ENCODE measurements at places on chromosomes 7 and 10.

- DNase-seq, result no peak
Measured at GRCh38 chr7:79982141-79982770, 152.4 kb upstream of the GNAI1 start.

- no peak for DNase-seq
Measured at GRCh38 chr10:68813559-68813958, 13.8 kb upstream of the STOX1 start.

DNA sequence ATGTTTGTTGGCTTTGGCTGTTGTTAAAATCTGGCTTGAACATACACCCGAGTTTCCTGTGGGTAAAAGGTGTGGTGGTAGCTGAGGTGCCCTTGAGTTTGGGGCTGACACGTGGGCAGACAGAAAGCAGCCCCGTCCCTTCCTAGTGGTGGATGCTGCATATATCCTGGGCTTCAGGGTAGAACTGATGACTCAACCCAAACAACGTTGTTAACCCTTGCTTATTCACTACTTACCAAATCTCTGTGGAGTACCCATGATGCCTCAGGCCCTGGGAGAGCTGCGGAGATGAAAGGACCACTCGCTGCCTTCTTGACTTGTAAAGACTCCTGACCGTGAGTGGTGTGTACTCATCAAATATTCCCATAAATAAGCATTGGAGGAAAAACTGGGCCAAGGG is 245.1 kb downstream of the RAB11FIP2 start:
- DNase-seq, result no peak

DNA sequence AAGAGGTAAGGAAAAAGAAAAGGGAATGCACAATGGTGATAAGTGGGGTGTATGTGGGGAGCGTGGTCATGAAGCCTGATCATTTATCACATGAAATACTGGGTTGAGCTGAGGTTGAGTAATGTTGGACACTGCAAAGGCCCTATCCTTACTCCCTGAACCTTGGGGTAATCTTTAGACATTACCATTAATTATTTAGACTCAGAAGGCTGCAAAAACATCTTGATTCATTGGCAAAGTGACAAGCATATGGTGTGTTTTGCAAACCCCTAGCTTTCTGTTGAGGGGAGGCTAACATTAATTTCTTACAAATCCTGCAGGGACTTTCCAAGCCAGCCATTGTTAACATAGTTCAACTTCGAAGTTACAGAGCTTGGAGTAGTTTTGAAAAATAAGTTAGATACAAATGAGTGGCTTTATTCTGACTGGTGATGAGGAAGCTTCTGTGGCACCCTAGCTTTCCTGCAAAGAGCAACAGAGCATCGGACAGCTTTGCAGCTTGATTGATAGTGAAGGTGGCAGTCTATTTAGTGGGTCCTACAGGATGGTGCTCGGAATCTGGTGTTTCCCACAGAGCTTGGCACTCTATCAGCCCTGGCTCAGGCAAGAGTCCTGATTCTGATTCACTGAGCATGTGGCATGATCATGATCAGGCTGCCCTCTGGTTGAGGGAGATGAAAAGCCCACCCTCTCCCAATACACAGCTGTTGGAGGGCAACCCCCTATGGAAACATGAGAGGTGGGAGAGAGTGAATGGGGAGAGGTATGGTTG is 153.7 kb upstream of the NPVF start:
- no peak for DNase-seq

DNA sequence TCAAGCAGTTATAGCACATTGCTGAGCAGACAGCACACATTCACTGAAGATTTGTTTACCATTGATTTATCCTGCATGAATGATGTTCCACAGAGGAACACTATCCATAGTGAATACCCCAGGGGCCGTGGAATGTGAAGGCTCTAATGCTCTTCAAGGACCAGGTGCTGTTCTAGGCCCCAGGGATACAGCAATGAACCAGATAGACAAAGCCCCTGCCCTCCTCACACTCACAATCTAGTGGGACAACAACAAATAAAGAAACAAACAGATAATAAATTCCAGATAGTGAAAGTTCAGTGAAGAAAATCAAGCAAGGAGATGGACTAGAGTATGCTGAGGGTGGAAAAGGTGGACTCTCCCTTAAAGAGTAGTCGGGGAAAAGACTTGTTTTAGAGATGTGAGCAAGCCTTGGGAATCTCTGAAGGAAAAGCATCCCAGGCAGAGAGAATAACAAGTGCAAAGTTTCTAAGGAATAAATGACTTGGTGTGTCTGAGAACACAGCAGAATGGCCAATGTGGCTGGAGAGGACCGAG is 117.7 kb downstream of the CCDC71L start:
- no peak for DNase-seq

DNA sequence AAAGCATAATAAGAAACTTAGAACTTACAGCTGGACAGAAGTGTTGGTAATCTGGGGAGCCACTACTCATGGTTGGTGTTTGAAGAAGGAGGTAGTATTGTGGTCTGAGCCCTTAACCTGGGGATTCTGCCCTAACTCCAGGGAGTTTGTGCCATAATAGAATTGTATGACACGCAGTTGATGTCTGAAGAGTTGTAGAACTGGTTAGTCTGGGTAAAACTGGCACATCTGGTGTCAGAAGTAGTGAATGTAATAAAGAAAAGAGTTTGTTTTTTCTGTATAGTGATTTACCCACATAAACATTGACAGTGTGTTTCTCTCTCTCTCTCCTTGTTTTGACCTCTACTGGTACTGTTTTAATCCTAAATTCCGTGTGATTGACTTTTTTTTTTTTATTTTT is 448.1 kb upstream of the SEMA3D start:
- DNase-seq, result no peak

- DNase-seq, result no peak
Measured at GRCh38 chr10:61465901-61466632, 12.9 kb upstream of the TMEM26 start.

DNA sequence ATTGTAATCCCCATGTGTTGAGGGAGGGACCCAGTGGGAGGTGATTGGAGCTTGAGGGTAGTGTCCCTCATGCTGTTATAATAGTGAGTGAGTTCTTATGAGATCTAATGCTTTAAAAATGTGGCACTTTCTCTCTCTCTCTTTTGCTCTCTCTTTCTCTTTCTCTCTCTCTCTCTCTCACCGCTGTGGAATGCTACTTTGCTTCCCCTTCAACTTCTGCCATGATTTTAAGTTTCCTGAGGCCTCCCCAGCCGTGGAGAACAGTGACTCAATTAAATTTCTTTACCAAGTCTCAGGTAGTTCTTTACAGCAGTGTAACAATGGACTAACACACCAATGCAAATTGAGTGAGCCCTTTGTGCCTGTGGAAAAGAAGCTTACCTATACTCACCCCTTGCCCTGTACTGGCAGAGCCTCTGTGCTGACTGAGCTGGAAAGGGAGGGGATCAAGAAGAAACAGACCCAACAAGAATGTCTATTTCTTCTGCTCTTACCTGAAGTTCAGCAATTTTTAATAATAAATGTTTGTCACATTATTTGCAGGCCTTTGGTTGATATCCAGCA is 642.5 kb upstream of the KCND2 start:
- DNase-seq, result no peak

- DNase-seq, result no peak
Measured at GRCh38 chr10:42768581-42769152, 13.9 kb upstream of the BMS1 start.

DNA sequence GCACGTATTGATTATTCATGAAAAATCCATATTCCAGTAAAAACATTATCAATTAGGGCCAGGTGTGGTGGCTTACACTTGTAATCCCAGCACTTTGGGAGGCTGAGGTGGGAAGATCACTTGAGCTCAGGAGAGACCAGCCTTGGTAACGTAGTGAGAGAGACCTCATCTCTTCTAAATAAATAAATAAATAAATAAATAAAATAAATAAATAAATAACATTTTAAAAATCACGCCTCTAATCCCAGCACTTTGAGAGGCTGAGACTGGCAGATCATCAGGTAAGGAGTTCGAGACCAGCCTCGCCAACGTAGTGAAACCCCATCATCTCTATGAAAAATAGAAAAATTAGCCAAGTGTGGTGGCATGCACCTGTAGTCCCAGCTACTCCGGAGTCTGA is 32.1 kb downstream of the NRBF2 start:
- no peak for DNase-seq

GRCh38 chr10:14086596-14086995 is 244.1 kb downstream of the FRMD4A start:
- no peak for DNase-seq

DNA sequence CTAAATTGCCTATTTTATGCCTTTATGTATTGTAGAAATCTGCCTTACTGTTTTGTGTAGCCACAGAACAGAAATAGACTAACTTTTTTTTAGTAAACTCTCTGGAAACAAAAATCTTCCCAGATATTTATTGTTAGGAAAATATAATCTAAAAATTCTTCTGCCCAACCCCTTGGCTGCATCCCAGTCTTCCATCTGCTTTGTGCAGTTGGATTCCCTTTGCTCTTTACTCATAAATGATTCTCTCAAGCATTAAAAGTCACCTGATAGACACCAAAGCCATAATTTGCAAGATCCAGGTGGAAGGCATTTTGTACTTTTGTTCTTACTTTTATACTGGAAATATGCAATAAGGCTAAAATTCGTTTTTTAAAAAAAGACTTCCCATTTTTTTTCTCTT is 6.1 kb upstream of the CAV2 start:
- DNase-seq, result no peak

- DNase-seq, result peak; percentile 62
Measured at GRCh38 chr7:3861941-3862340, 560.9 kb downstream of the SDK1 start.

All from right forelimb (tissue), 1 donor.